ENCODE measurements at places on chromosomes 16 and 17. TPM values are rescaled to one million over a fixed set of nuclear protein-coding genes. Genes with fewer than 3 reads are reported as not detected.

Gene PLSCR3
- total RNA-seq, result 38.1 TPM

Gene KRT39
- total RNA-seq, result not detected

GRCh38 chr17:55377671-55378275 is 43.9 kb downstream of the MMD start:
- DNase-seq, result no peak

DNA sequence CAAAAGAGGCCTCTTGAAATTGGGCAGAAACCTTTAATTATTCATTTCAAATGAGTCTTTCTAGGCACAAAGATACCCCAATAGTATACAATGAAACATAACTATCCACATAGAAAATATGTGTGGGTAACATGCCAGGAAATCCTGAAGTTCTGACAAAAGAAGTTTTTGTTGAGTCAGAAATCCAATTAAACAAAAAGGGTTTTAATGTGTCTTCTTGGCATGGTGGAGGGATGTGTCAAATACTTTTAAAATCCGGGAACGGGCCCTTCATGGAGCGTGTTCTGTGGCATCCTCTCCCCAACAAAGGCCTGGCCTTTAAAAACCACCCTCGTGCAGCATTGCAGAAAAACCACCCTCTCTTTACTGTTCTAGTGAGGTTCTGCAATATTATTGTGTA is 14.2 kb downstream of the CDRT4 start:
- no peak for DNase-seq

GRCh38 chr17:58320163-58320558 is 8.4 kb downstream of the TSPOAP1 start:
- DNase-seq, result no peak

- DNase-seq, result peak; percentile 3
Measured at GRCh38 chr16:85402910-85403692, 210.0 kb upstream of the GSE1 start.

GRCh38 chr16:87322833-87323726 is 5.9 kb upstream of the C16orf95 start:
- DNase-seq, result no peak

Gene NCBP3
- total RNA-seq, result 35.3 TPM

DNA sequence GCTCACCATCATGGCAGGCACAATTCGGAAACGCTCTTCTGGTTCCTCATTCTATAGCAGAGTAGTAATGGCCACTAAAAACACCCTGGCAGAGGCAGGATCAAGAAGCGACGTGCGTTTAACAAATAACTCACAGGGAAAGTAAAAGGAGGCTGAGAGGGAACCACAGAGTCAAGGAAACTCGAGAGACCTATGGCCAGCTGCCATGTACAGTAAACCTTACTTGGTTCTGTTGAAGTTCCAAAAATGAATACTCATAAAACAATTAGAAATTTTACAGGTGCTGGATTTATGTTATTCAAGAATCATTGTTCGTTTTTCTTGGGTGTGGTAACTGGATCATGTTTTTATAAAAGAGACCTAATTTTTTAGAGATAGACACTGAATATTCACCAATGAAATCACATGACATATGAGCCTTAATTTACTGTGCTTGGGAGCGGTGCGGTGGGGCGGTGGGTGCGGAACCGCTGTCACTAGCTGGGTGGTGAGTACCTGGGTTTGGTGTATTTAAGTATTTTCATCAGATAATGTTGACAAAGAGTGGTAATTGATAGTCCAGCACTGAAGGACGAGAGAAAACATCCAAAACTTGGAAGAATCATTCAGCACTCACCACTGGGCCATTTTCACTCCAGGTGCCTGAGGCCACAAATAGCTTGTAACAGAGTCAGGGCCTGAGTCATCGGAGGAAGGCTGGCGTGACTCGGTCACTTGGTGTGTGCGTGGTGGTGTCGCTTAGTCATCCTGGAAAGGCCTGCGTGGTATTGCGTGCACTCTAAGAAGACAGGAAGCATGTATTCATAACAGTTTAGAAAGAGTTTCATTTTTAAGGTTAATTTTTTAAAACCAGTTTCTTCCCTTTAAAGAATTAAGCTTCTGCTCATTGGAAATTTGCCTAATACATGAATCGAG is 135.4 kb upstream of the CHMP6 start:
- DNase-seq, result peak; percentile 35

- DNase-seq, result no peak
Measured at GRCh38 chr16:67435758-67436164, 4.8 kb downstream of the HSD11B2 start.

Gene WNK4
- total RNA-seq, result 0.16 TPM

Gene KIF18B
- 0.11 TPM for total RNA-seq

Gene ZG16
- not detected for total RNA-seq

- no peak for DNase-seq
Measured at GRCh38 chr17:50113624-50114320, 16.2 kb downstream of the SAMD14 start.

Gene METTL2A
- total RNA-seq, result 7.0 TPM

- no peak for DNase-seq
Measured at GRCh38 chr16:51431517-51432241, 280.6 kb upstream of the SALL1 start.

- DNase-seq, result no peak
Measured at GRCh38 chr17:10127819-10128425, 70.5 kb downstream of the GAS7 start.

GRCh38 chr16:88688013-88688778 is 1.9 kb upstream of the SNAI3 start:
- no peak for DNase-seq

DNA sequence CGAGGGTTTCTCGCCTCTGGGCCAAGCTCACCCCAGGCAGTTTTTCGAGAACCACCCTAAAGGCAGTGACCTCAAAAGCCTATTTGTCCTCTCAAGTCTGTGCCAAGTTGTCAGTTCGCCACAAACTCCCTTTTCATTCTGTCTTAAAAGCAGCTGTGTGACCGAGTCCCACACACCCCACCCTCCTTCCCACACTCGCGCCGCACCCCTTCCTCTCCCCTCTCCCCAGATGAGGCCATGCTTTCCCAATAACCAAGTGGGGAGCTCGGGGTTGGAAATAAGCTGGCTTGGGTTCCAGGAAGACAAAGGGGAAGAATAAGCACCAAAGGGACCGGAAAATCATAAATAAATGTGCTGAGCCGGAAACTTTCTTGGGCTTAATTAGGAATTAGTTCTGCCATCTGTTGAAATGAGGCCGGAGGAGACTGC is 36.7 kb downstream of the GRIN2C start:
- DNase-seq, result no peak

DNA sequence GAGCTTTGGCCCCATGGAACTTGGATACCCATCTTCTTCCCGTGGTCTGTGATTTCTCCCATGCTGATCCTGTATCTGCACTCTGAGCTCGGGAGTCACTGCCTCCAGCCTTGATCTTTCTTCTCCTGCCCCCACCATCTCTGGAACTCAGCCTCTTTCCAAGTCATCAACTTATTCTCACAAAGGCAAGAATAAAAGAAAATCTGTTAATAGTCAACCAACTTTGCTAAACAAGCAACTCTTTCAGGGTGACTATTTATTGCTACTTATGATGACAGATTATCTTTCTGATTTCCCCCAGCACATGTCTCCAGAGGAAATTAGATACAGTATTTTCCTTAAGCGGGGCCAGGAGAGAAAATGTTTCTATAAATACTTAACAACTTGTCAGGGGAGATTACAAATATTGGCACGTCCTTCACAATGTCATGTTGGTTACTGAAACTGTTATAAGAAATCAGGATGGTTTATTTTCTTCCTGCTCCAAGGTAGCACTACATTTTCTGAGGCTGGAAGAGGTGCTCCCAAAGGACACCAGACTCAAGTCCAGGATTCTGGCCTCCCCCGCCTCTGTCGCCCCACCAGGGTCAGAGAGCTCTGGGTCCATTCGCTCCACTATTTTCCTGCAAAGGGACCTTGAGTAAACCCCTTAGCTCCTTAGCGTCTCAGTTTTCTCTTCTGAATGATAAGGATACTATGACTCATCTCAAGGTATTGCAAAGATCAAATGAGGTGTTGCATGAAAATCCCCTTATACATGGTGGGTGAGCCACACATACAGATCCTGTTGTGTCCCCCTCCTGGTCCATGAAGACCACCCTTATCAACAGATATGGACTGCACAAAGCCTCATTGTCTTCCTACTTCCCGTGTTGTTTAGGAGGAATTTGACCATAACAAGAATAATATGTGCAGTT is 205.2 kb upstream of the WSCD1 start:
- no peak for DNase-seq

Gene DDX19B
- 30.5 TPM for total RNA-seq

DNA sequence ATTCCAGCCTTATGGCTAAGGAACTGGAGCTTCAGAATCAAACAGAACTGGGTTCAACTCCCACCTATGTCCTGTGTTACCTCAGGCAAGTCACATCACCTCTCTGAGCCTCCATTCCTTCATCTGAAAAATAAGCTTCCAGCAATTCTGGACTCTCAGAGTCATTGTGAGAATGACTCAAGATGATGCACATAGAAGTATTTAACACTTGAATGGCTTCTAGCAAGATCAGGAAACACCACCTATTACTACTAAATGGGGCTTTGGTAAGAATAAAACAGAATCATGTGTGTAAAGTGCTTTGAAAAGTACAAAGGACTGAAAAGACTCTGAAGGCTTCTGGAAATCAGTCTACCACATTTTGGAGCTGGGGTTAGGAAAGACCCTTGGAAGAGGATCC is 30.8 kb upstream of the CALB2 start:
- DNase-seq, result no peak

GRCh38 chr17:44518032-44518431 is 14.8 kb upstream of the GPATCH8 start:
- DNase-seq, result no peak

DNA sequence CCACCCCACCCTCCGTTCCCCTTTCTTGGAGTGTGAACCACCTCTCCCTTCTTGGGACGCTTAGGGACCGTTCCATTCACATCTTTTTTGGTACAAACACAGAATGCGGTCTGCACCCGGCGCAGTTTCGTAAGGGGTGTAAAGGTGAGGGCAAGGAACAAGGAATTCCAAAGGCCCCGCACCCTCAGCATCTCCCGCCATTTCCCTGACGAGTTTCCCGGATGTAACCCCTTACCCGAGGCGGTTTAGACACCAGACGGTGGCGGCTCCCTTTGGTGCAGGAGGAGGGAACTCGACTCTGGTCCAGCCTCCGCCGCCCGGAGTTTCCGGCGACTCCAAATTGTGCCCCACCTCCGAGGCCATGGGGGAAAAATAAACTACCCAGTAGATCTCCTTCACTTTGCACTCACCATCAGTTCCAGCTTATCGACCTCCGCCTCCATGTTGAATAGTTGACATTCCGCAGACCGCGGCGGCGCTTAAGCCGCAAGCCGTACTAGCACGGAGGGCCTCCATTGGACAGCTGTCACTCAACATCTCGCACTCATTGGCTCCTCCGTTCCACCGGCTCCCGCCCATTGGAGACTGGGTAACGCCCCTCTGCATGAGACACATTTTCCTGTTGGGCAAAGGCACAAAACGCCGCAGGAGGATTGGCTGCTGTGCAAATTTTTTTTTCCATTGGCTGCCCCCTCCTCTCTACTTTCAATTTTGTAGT is at the start of gene SKA2:
Gene SKA2, minus strand, starts transcription at position 466 of the 718 bp plus-strand sequence. Its CDS starts 23 bp downstream, at position 443.
- peak; percentile 95 for DNase-seq

Gene RETREG3
- 59.3 TPM for total RNA-seq

Gene CHST4
- not detected for total RNA-seq

GRCh38 chr17:41004397-41004796 is 4.5 kb downstream of the KRTAP3-1 start:
- DNase-seq, result no peak

DNA sequence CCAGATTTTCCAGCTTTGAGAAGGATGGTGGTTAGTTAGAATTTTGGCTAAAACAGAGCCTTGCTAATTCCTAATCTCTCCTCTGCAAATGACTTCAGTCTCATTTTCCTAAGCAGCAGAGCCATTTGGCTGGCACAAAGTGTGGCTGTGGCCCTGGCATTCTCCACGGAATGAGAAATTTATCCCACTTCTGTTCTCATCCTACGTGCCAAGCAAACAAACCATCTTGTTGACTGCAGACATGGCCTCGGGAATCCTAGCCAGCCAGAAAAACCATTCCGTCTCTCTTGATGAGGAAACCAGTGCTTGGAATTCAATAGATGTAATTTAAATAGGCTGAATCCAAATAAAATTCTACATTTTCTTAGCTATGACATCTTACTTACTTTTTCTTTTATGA is 34.1 kb upstream of the ELAC2 start:
- no peak for DNase-seq

Gene NGFR
- total RNA-seq, result 0.73 TPM

Gene ATAD5
- 3.8 TPM for total RNA-seq

DNA sequence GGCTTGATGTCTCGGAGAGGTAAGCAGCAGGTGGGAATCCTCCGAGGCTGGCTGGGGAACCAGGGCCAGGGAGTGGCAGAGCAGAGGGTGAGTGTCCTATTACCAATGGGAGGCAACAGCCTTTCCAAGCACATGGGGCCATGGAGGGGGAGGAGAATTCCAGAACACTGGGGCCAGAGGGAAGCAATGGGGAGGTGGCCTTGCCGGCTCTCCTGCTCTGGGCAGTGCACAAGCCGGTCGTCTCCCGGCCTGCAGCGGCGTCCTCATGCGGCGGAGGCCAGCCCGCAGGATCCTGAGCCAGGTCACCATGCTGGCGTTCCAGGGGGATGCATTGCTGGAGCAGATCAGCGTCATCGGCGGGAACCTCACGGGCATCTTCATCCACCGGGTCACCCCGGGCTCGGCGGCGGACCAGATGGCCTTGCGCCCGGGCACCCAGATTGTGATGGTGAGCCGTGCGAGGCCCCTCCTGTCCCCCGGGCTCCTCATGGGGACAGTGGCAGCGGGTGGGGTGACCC is 21.9 kb downstream of the SGSH start:
- DNase-seq, result no peak

Gene COX10
- 13.4 TPM for total RNA-seq

GRCh38 chr16:8859913-8860881 is 8.6 kb downstream of the CARHSP1 start:
- no peak for DNase-seq

DNA sequence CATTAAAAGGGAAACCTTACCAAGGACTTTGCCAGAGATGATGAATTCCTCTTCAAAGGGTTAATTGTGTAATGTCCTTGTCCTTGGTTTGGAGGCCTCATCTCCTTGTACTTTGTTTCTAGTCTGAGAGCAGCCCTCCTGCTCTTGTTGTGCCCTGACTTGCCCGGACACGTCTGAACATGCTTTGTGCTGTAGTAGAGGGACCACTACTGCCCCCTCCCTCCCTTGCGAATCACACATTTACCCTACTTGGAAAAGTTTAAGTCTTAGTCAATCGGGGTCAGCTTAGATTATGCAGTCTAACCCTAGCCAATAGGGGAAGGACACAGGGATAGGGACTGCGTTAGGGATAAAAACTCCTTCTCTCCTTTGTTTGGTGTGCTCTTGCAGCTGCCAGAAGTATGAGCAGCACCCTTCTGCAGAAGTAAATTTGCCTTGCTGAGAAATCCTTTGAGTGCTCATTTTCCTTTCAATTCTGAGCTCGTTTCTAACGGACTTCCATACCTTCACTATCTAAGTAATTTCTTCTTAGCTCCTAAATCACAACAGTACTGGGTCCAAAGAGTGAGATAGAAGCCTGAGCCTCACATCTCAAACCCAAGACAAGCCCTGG is 26.4 kb upstream of the CLEC3A start:
- DNase-seq, result no peak

GRCh38 chr17:37605813-37606505 is 3.3 kb downstream of the SYNRG start:
- peak; percentile 83 for DNase-seq
